ENCODE measurements at places on chromosomes 12 and 14.

DNA sequence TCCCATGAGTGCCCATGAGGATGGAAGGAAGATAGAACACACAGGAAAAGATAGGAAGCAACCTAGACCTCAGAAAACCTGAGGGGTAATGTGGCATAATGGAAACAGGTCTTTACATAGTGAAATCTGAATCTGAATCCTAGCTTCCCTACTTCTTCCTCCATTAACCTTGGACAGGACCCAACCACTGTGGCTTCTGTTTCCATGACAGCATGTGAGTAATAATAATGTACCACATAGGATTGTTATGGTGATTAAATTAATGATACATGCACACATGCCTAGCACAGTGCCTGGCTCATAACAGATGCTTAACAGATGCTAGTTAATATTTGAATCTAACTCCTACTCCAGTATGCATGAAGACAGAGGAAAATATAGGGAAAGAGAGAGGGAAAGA, 11.2 kb downstream of the TTC9 start:
- DNase-seq, result no peak

- DNase-seq, result no peak
Observed at GRCh38 chr12:15982071-15982470, 70.9 kb downstream of the DERA start.

GRCh38 chr12:94178882-94179281, 30.5 kb downstream of the PLXNC1 start:
- no peak for DNase-seq

DNA sequence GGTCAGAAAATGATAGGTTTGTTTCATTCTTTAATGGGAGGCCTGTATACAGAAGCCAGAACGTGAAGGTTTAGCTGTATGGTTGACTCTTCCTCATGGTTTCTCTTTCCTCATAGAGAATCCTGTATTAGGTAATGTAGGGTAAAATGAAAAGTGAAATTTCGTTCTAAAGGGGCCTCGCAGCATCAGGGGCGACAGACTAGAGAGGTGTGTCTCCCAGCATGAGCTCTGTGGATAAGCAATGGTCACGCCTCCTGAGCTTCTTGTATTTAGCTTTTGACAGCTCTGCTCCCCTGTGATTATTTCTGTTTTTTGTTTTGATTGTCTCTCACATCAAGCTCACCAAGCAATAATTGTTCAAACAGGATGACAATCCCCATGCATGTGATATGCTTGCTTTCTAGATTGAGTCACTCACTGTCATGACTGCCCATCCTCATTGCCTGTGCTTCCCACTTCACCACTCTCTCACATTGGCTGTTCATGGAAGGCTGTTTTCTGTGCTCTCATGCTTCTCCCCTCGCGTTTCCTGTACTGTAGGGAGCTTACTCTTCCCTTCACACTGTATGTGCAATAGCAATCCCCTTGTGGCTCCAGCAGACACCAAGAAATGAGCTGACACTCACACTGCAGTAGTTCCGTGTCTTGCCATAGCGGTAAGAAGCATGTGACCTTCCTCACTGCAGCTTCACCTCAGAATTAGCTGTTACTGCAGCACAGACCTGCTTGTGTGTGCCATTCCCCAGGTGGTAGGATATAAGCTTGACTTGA, 44.0 kb downstream of the RAD52 start:
- no peak for DNase-seq

GRCh38 chr12:89213139-89213538, 139.2 kb downstream of the DUSP6 start:
- no peak for DNase-seq

- no peak for DNase-seq
Observed at GRCh38 chr12:127297327-127297726, 969.6 kb upstream of the TMEM132C start.

- DNase-seq, result no peak
Observed at GRCh38 chr12:123164222-123164621, 13.3 kb upstream of the PITPNM2 start.

DNA sequence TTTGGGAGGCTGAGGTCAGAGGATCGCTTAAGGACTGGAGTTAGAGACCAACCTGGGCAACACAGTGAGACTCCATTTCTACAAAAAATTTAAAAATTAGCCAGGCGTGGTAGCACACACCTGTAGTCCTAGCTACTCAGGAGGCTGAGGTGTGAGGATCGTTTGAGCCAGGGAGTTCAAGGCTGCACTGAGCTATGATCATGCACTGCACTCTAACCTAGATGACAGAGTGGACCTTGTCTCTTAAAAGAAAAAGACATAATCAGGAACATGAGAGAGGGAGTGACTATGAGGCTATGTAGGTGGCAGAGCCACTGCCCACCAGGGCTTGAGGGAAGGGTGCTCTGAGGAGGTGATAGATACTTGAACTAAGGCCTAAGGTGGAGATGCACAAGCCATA, 49.2 kb upstream of the PLXNC1 start:
- DNase-seq, result no peak

GRCh38 chr12:30345744-30346471, 349.8 kb downstream of the IPO8 start:
- DNase-seq, result no peak

- DNase-seq, result no peak
Observed at GRCh38 chr12:91561301-91561957, 378.8 kb upstream of the DCN start.

DNA sequence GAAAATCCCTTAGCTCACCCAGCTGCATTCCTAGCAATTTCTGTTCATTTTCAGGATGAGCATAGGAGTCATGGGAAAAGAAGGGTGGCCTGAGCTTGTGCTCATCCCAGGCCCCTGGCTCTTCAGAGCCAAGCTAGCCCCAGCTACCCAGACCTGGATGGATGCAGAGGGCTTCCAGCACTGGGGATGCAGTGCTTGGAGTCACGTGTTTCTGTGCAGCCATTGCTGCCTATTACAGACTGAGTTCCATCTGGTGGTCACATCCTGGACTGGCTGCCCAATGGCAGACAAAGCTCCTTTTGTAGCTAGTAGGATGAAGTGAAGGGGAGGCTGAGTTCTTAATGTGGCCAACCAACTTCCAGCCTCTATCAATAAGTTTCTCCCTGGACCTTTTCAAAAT, 54.2 kb upstream of the JDP2 start:
- no peak for DNase-seq

DNA sequence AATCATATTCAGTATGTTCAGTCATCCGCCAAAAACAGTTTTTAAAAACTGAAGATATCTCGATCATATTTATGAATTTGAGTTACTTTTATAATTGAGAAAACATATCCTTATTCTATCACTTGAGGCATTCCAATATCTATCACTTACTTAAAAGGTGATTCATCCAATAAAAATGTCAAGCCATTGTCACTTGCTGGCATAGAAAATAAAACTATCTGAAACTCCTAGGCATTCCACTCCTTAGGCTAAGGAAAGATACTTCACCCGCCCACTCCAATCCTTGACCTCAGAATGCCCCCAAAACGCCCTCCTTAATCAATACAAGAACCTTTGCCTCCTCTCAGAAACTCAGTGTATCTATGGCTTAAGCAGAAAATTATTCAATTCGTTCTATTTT, 51.3 kb upstream of the AMIGO2 start:
- DNase-seq, result no peak

GRCh38 chr12:12445882-12446181, 89.0 kb downstream of the BORCS5 start:
- no peak for DNase-seq

DNA sequence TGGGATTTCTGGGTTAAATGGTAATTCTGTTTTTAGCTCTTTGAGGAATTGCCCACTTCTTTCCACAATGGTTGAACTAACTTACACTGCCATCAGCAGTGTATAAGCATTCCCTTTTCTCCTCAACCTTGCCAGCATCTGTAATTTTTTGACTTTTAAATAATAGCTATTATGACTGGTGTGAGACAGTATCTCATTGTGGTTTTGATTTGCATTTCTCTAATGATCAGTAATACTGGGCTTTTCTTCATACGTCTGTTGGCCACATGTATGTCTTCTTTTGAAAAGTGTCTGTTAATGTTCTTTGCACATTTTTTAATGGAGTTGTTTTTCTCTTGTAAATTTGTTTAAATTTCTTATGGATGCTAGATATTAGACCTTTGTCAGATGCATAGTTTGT, 323.7 kb downstream of the CCDC91 start:
- DNase-seq, result no peak

GRCh38 chr14:81427348-81428058, 27.4 kb upstream of the STON2 start:
- DNase-seq, result no peak

- DNase-seq, result no peak
Observed at GRCh38 chr14:68199554-68200151, 380.1 kb downstream of the RAD51B start.

- no peak for DNase-seq
Observed at GRCh38 chr12:52769354-52769753, 7.8 kb downstream of the KRT76 start.

DNA sequence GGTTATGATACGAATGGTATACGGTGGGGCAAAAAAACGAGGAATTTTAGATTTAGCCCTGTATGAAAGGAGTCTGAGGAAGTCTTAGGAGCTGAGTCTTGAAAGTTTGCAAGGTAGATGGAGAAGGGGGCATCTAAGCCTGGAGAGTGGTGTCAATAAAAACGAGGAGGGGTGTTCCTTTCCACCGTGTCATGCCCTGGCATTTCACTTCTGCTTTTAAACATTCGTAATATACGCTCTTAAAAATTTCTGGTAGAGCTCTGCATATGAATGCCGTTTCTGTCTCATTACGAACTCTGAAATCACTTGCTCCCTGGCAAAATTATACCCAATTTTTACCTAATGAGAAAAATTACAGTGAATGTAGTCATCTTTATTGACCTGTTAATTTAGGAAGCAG, 170.2 kb downstream of the ERC1 start:
- no peak for DNase-seq

DNA sequence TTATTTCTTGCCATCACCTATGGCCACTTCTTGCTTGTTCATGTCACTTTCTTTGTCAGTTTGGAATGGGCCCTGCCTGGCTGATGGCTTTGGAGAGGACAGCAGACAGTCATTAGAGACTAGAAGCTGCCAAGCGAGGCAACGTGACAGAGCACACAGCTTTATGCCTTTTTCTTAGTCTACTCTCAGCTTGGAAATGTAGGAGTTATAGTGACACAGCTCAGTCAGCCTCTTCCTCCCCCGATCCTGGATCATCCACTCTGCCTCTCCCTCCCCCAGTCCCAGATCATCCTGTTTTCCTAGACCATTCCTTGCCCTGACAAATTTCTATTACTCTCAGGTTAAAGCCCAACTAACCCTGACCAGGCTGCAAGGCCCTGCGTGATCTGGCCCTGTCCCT, 26.6 kb downstream of the ETV6 start:
- no peak for DNase-seq

DNA sequence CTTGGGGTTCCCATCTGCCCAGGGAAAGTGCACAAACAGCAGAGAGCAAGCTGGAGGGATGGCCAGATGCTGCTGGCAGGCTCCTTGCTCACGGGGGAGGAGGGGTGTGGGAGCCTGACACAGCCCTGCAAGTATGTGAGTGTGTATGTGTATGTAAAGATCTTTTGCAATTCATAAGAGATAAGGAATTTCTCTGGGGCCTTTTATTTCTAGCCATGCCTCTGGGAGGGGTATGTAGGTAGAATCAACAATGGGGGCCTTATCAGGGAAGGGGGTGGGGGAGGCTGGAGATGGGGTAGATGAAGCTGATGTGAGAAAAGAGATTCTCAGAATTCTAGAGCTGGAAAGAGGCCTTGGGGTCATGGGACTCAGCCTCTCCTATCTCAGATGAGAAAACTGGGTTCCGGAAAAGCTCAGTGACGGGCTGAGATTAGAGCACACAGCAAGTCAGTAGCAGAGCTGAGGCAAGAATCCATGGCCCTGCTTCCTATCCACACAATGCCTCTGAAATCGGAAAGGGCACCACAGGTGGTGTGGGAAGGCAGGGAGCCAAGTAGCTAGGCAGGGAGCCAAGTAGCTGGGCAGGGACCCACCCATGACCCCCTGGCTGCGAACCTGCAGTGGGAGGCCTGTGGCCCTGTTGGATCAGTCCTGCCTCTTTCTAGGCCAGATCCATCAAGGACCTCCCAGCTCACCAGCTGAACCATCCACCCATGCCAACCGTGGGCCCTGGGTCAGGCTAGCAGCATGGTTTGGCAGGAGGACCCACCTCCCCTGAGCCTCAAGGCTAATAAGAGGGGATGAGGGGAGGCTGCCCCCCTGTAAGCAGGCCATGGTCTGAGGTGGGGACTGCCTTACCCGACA, 54.7 kb downstream of the PLEKHG3 start:
- DNase-seq, result no peak

DNA sequence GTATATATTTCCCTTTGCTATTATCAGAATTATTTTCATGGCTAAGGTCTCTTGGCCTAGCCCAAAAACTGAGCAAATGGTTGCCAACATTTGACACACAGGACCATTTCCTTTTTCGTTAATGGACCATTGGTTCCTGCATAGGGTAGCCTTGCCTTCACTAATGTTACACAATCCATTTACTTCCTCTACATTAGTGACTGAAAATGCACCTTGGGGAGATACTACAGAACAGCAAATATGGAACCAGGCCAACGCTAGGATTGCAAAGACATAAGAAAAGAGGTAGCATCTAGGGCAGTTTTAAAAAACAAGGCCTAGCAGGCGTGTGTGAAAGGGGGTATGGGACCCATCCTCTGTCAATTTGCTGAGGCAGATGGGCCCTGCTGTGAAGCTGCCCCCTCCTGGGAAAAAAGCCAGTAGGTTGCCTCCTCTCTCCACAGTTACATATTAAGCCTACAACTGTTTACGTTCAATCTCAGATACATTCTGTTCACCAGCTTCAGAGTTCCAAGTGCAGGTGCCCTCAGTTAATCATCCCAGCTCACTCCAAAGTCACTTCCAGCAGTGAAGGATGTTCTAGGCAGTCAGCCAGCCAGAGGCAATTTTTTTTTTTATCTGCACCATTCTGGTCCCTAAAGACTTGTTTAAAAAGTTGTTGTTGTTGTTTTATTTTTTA, 15.0 kb downstream of the AQP6 start:
- no peak for DNase-seq

DNA sequence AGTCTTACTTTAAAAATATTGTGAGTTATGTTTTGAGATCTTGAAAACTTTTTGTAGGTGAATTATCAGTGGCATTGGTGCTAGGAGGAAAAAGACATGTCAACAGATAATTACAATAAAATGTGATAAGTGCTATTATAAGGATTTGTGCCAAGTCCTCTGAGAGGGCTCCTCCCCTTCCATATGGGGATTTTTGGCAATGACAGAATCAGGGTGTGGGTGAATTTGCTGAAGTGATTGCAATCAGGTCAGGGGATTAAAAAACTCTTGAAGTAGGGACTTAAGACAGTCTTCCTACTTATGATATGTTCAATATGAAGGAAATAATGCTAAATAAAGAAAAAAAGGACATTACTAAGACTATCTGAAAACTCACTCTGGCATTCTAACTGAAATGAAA, 122.5 kb downstream of the SLC15A5 start:
- DNase-seq, result no peak

- no peak for DNase-seq
Observed at GRCh38 chr14:29242755-29243754, 476.5 kb downstream of the FOXG1 start.

DNA sequence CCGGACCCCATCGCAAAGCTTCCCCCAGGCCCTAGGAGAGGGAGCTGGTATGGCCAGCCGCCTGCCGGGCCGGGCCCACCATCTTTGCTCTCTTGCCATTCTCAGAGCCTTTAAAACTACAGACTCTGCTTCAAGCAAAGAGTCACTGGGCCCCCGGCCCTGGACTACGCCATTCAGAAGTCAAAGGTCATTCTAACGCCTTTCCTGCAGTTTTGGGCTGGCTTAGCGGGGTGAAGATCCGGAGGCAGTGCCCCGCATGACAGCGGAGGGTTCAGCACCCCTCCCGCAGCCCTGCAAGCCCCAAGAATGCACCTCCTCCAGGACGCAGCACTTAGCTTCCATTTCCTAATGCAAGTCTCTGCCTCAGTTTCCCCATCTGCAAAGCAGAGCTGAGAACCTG, 38.3 kb upstream of the MEG3 start:
- DNase-seq, result no peak
